ENCODE measurements at places on chromosomes 1 and 21.
A peak's percentile ranks its signal among the peaks of the same experiment; 100 is the strongest.

- peak; percentile 52 for DNase-seq
Observed at GRCh38 chr1:185017338-185017737, 28.0 kb upstream of the RNF2 start.

DNA sequence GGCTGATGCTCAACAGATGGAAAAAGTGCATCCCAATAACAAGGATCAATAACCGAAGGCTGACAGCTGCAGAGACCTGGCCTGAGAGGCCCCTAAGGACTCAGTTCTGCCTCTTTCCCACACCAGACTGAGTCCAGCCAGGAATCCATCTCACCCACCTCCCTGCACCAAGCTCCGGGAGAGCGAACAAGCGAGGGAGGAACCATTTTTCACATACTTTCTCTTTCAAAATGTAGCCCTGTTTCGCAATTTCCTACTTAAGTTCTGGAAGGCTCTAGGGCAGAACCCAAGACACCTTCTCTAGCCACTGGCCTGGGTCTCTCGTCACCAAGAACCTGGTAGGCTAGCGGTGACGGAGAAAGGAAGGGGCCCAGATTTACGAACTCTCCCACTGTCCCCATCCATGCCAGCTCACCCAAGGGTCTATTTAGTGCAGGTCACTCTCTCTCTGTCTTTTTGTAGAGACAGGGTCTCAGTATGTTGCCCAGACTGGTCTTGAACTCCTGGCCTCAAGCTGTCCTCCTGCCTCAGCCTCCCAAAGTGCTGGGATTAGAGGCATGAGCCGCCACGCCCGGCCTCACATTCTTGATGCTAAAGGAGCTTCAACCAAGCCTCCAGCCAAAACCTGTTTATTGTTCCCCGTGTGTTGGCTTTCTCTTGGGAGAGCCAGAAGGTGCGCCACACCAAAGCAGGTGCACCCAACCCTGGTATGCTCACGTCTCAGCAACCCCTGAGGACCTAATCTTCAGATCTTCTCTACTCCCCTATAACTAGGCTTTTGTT, 10.9 kb upstream of the GNL2 start:
- no peak for DNase-seq

- DNase-seq: no peak
Observed at GRCh38 chr1:81600878-81601622, 199.7 kb upstream of the ADGRL2 start.

GRCh38 chr1:240091614-240092300, at the start of gene FMN2:
FMN2 (plus strand) TSS chr1:240091883; CDS start chr1:240092110, 227 bp downstream.
- DNase-seq: no peak

GRCh38 chr1:60936591-60937342, 145.6 kb upstream of the NFIA start:
- no peak for DNase-seq

GRCh38 chr1:198701766-198702539, 63.1 kb downstream of the PTPRC start:
- no peak for DNase-seq

GRCh38 chr1:198333744-198334143, 176.9 kb downstream of the NEK7 start:
- DNase-seq: no peak

GRCh38 chr1:153346077-153346723, 2.4 kb downstream of the PGLYRP4 start:
- no peak for DNase-seq

DNA sequence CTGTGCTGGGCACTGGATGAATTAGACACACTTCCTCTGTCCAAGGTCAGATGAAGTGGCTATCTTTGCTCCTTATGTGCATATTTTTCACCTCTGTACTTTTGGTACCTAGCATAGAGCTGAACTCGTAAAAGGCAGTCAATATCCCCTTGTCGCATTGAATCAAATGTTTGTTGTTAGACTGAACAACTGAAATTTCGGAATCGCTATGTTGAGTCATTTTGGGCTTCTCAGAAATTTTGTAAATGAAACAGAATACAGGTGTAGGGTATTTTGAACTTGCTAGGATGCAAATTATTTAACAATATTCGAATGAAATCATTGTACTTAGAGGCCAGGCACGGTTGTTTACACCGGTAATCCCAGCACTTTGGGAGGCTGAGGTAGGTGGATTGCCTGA, 48.0 kb downstream of the PDE4B start:
- DNase-seq: no peak

- DNase-seq: no peak
Observed at GRCh38 chr1:172278478-172278877, 142.0 kb upstream of the C1orf105 start.

DNA sequence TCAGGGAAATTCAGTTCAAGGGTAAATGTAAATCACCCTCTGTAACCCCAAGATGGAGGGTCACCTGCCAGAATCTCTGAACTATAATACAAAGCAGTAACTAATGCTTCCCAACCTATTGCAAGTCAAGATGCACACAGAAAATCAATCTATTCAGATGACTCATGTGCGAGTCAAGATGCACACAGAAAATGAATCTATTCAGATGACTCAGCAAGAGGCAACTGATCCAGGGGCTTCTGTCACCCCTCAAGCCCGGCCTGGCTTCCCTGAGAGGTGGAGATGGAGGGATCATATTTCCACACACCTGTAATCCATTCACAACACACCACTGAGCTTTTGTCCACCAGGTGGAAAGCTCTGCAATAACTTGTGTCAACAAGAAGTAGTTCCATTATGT, 17.4 kb upstream of the HIVEP3 start:
- no peak for DNase-seq

GRCh38 chr1:178126261-178126660, 32.4 kb downstream of the RASAL2 start:
- DNase-seq: no peak

DNA sequence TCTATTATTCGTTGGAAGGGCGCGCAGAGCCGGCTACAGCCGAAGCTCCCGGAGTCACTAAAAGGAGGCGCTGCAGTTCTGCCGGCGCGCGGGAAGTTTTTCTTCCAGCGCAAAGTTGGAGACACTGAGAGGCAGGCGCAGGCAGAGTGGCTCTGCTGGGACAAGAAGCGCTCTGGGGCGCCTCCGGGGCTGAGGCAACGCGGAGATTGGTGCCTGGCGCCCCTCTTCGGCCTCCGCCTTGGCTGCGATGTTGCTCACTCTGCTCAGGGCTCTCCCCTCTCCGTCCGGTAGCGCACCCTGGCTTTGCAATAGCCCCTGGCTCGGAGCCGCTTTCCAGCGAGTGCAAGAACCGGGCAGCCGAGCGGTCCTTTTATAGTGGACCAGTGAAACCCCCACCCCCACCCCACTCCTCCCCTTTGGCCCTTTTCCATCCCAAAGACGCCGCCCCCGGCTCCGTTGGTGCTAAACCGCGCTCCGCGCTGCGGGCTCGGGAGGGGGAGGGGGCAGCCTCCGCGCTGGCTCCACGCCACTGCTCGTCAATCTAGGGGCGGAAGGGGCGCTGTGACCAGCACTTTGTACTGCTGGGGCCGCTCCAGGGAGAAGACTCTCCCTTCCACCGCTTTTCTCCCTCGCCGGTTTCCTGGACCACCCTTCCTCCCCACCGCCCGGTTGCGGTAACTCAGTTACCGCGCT, at the start of gene ADAMTS1:
Gene ADAMTS1 (minus strand): TSS at position 344 of the 693 bp plus-strand sequence. CDS start 455 bp downstream, outside the sequence.
- no peak for DNase-seq

GRCh38 chr1:147849098-147849895, 53.3 kb upstream of the GJA8 start:
- DNase-seq: no peak

DNA sequence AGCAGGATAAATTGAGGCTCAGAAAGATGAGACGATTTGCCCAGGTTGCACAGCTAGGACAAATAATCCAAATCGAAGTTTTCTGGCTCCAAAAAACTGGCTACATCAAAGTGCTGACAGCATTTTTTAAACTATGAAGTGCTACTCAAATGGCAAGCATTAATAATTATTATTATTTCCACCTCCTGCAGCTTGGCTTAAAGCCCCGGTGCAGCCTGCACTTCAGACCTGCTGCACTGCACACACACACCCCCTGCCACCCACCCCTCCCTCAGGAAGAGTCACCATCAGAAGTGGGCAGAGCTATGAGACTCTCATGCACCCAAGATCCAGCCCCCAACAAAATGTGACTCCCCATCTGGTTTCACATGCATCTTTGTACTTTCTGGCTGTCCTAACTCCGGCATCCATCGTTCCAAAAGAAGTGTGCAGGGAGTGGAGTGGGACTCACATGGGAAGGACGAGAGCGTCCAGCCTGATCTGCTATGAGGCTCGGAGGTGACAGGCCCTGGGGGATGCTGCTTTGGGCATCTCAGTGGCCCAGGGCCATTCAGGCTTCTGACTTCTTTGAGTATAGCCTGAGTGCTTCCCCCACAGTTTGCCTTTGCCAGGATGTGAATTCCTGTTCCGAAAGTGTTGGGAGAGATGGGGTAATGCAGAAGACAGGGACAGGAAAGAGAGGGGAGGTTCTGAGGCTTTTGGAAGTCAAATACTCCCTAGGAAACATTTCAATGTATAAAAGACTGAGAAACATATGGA, 65.0 kb upstream of the FAM20B start:
- DNase-seq: no peak

DNA sequence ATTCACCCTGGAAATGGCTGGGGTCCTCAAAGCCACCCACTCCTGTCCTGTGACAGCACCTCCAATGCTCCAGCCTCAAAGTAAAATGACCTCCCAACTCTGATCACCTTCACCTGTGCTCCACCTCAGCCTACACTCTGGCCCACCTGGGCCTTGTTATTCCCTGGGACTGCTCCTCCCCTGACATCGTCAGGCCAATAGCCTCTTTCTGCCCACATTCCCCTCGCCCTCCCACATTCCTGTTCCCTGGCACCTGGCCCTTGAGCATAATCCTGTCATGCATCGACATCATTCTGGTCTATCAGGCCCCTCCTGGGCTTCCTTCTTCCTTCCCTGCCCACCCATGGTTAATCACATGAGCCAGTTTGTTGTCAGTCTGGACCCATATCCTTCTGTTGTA, 13.2 kb upstream of the BCAR3 start:
- no peak for DNase-seq

DNA sequence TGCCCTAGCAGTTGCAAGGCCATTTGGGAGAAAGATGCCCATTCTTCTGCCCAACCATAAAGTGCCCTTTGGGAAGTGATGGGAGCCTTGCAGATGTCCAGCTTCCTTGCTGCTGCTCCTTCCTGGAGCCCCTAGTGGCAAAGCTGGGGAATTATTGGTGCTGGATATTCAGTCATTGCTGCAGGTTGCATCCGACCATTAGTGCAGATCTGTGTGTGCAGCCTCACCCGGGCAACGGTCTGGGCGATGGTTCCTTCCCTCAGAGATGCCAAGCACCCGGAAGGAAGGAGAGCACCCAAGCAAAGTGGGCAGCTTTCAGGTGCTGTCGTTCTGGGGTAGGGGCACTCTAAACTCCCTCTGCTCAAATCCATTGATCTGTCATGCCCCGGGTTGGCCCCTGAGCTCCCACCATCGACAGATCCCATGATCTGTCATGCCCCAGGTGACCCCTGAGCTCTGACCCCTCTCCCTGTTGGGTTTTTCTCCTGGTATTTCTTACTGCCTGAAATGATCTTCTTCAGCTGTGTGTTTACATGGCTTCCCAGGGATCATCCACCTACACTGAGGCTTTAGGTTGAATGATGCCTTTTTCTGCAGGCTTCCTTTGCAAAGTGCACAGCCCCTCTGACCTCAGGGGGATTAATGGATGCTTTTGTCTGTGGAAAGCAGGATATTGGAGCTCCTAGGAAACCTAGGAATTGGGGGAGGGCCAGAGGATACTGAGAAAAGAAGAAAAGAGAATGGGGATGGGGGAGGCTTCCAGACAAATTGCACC, 467.5 kb downstream of the PTPRU start:
- peak; percentile 20 for DNase-seq

DNA sequence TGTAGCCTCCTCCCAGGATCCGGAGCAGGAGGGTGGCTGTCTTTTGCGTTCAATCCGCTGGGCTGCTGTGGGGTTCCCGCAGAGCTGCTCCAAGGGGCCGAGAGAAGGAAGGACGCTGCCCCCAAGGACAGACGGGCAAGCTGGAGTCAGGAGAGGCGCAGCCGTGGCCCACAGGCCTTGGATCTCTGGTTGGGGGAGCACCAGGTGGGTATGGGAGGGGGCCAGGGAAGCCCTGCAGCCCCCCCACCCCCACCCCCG, 15.9 kb upstream of the SKI start:
- no peak for DNase-seq

- no peak for DNase-seq
Observed at GRCh38 chr1:41389009-41389408, 27.8 kb downstream of the FOXO6 start.

GRCh38 chr21:29299046-29299915, 559 bp downstream of the BACH1 start:
- no peak for DNase-seq

DNA sequence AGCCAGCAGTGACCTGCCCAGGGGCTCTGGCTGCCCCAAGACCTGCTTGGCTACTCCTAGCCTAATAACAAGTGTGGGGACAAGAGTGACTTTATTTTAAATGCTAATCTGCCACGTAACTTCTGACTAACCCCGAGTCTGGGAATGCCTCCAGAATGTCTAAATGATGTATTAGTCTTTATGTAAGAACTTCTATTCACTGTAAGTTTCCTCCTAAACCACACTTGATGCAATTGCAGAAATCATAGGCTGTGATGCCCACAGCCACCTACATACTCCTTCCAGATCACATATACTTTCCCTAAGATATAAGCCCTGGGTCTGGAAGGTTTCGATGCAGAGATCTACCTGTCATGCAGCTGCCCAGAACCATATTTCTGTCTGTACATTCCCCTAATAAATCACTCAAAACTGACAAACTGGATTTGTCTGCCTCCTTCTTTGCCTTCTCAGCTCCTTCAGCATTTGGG, 5.9 kb upstream of the VPS45 start:
- DNase-seq: no peak

- DNase-seq: no peak
Observed at GRCh38 chr1:71080230-71080738, 551 bp downstream of the ZRANB2 start.

GRCh38 chr1:80566123-80566522, 1234.6 kb upstream of the ADGRL2 start:
- DNase-seq: no peak

- no peak for DNase-seq
Observed at GRCh38 chr1:91515994-91516393, 15.3 kb downstream of the CDC7 start.

GRCh38 chr1:228742281-228742860, 7.1 kb downstream of the RHOU start:
- no peak for DNase-seq

DNA sequence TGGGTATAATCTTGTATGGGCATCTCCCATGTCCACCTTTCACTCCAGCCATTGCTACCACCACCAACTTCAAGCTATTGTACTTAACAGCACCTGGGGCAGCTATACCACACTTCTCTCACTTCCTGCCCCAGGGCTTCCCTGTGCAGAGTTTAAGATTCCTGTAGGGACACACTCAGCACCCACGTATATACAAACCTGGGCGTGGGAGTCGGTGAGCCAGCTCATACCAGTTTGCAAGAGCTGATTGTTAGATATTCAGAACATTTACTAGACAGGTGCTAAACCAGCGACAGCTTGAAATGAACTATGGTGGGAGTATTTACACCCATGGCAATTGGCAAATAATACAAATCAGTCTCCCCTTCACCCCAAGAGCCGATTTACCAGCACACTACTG, 114.8 kb upstream of the CSF3R start:
- DNase-seq: no peak

- DNase-seq: no peak
Observed at GRCh38 chr1:163331116-163331515, 9.4 kb downstream of the NUF2 start.

- no peak for DNase-seq
Observed at GRCh38 chr1:176701151-176701866, 238.3 kb downstream of the PAPPA2 start.

All from HFF-Myc (cell line).